Body of pancreas (tissue), 4 donors: ENCODE measurements at places on chromosomes 5 and 9.

GRCh38 chr5:88884608-88884877 is 1.6 kb upstream of the MEF2C start:
- DNase-seq, result no peak

- no peak for DNase-seq
Observed at GRCh38 chr5:34728236-34728635, 72.1 kb downstream of the RAI14 start.

DNA sequence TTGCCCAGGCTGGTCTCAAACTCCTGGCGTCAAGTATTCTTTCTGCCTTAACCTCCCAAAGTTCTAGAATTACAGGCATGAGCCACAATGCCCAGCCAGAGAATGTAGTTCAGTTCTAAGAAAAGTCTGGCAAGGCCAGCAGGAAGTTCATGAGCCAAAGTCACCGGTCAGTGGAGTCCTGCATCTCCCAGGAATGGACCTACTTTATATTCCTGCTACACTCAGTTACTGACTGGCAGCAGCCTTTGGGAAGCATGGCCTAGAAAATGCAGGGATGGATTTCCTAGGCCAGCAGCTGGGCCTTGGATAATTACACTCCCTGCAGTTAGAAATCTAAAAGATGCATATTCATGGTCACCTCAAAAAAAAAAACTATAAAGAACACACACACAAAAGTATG is 135.7 kb downstream of the CAAP1 start:
- no peak for DNase-seq

- DNase-seq, result no peak
Observed at GRCh38 chr5:154319736-154320135, 126.1 kb upstream of the SAP30L start.

DNA sequence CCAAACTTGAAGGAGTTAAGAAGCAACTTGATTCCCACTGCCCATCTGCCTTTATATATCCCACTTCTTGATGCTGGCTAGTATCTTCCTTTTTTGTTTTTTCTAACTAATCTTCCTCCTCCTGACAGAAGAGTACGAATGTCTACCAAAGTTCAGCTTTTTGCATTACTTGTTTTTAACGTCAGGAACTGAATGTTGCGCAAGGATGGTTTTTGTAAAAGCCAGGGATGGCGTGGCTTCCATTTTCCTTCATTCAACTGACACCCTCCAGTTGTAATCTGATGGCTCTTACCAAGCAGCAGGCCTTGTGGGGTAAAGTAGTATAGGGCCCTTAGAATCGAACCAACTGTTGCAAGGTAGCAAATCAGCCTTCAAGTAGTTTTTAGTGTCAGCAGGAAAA is 70.8 kb upstream of the GPR151 start:
- no peak for DNase-seq

DNA sequence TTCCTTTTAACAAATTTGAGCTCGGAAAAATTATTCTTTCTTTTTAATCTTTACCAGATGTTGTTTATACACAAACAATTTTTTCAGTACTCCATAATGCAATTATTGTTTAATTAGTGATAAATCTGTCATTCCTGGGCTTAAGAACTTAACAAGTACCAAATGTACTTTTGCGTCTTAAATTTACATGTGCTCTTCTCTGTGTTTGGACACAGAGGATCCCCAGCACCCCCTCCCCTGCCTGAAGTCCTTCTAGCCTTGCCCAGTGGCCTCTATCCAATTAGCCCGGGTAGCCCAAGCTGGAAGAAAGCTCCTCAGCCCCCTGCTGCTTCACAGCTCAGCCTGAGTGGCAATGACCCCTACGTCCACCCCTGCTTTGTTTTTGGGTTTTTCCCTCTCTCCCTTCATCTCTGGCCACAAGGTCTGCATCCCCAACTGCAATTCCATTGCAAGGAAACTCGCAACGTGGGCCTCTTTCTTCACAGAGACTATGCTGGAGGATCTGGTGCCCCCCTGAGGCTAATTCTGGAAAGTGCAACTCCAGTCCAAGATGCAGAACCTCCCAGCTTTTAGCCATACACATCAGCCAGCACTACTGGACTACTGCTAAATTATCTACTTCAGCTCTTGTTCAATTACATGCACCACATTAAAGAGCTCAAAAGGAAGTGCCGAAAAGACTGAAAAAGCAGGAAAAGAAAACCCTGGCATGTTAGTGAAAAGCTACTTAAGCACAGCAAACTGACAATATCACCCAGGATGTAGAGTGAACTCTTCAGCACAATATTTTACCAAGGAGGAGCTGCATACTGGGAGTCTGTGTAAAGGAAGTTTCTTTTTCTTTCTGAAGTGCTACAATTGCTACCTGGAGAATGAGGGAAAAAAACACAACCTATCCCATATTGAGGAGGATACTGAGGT is 186.2 kb downstream of the FANCC start:
- peak; percentile 77 for DNase-seq

GRCh38 chr9:129875181-129875611 is 39.9 kb downstream of the USP20 start:
- DNase-seq, result no peak

- DNase-seq, result no peak
Observed at GRCh38 chr5:133475986-133476385, 136.4 kb downstream of the FSTL4 start.

DNA sequence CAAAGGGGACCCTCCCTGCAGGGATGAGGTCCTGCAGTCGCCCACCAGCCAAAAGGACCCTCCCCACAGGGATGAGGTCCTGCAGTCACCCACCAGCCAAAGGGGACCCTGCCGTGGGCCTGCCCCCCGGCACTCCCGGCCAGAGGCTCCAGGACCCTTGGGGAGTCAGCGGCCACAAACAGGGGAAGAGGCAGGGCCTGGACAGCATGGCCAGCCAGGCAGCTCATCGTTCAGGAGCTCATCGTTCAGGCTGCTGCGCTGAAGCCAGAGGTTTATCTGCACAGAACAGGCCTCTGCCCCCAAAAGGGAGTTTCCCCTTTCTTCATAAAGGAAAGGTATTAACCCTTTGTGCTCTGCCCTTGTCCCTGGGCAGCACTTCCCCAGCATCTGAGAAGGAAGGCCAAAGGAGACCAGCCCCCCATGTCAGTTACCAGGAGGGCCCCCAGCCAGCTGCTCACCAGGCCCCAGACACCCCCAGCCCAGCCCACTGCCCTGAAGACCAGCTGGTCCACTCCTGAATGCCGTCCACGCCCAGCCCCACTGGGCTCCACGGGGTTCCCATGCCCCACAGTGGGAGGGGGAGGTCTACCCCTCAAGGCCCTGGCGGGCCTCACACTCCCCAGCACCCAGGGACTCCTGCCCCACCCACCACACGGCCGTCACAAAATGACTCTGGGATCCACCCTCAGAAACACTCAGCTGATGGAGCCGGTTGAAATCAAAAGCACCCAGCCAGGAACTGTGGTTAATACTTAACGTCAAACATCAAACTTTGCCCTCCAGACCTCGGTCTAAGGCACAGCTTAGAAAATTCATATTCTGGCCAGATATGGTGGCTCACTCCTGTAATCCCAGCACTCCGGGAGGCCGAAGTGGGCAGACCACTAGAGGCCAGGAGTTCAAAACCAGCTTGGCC is 6.3 kb downstream of the SLC12A7 start:
- peak; percentile 58 for DNase-seq

GRCh38 chr5:1432296-1432695 is 12.9 kb downstream of the SLC6A3 start:
- DNase-seq, result peak; percentile 7

- DNase-seq, result no peak
Observed at GRCh38 chr9:34684145-34684544, 6.9 kb downstream of the CCL19 start.
